Fibroblast of upper back skin (primary cell): ENCODE measurements at places on chromosomes 4 and X.

GRCh38 chr4:106269711-106270110 lies 46.3 kb downstream of the TBCK start:
- peak; percentile 62 for DNase-seq

DNA sequence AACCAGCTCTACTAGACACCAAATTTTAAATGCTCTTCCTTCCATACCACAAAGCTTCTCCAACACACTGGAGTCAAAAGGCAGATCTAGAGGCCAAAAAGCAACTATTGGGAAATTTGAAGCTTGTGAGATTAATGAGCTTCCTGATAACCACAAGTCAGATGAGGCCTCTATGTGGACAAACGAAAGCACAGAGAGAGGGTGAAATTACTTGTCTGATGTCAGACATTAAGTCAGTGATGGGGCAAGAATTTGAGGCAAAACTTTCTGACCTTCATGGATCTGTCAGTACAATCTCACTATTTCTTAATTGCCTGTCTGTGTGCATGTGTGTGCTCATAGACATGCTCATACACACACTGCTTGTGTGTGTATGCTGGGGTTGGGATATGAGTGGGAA lies 103.6 kb downstream of the GUCY2F start:
- DNase-seq: no peak

DNA sequence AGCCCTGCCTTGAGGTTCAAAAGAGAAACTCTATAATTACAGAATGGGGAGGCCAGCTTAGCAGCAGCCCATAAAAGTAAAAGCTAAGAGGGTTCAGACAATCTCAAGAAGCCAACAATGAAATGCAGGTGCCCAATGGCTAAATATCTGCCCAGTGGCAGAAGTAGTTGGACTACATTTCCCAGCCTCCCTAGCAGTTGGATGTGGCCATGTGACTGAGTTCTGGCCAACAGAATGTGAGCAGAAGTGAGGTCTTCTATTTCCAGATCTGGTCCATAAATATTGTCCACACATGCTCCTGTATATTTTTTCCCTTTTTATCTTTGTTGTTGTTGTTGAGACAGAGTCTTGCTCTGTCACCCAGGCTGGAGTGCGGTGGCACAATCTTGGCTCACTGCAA lies 127.9 kb upstream of the NHS start:
- no peak for DNase-seq

DNA sequence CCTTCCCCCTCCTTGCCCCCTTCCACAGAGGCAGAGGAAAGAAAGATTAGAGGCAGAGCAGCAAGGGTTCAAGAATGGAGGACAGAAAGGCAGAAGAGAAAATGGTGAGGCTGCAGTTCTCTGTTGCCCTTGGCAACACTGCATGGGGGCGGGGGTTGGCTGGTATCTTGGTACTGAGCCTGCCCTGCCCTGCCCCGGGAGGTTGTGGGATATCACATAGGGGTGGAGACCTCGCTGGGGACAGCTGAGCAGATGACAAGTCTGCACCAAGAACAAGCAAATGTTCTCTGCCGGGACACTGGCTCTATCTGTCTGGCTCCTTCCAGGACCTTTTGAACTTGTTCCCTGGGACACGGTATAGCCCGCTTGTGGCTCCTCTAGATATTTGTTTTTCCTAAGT lies 39.8 kb downstream of the NHS start:
- no peak for DNase-seq

DNA sequence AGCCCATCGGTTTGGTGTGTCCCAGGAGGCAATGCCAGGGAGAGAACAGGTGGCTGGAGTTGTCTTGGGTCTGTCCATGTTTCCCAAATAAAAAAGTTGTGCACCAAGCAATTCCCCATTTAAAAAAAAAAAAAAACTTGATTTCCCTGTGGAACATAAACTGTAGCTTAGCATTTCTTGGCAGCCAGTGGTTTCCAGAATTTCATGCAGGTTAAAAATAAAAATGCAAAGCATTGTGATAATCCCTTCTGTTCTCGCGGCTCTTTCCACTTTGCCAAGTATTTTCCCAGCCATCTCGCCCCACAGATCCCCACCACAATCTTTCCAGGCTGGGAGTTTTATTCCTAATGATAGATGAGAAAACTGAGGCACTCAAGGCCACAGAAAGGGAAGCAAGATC lies 51.4 kb upstream of the MSX1 start:
- DNase-seq: no peak
